ENCODE measurements at places on chromosomes 3 and 15. TPM values are rescaled to one million over a fixed set of nuclear protein-coding genes. Genes with fewer than 3 reads are reported as not detected.

GRCh38 chr3:168124291-168124690, 28.6 kb upstream of the GOLIM4 start:
- no peak for DNase-seq

DNA sequence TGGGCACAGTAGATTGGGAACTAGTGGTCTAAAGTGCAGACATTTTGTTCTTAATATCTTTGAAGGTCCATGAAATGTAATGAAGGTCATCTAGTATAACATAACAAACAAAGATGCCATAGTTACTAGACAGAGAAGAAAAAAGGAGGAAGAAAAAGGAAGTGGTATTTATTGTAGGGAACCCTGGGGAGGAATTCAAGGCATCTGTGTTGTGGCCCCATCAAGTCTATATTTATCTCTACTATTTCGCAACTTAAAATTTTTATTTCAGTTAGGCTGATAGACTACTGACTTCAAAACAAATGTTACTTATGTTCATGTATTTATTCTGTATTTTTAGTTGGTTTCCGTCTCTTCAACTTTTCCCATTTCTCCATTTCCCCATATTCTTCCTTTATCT, 48.9 kb upstream of the ZDHHC23 start:
- no peak for DNase-seq

DNA sequence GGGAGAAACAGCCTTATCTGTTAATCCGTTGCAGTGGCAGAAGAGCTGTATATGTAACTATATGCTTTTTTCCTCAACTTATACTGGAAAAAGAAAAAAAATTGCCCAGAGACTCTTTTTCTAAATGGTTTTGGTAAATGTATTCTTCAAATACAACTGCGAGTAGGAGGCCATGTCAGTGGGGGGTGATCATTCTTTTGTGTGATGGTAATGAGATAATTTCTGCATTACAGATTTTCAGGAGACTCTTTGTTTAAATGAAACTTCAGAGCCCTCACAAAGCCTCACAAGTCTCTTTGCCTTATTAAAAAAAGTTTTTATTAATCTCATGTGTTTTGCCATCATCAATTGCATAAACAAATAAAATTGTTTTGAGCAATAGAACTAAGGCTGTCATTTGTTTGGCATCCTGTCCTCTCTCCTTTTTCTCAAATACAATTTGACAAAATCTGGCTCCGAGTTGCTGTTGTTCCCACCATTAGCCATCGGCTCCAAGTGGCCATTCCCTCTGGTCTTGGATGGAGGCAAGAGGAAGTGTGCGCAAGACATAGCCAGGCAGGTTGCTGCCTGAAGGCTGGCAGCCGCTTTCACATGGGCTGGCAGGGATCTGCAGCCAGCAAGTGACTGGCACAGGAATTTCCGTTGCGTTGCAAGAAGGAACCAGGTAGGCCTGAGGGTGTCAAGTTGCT, 116.7 kb downstream of the FNDC3B start:
- no peak for DNase-seq

- DNase-seq = no peak
Observed at GRCh38 chr15:25426896-25427610, 11.8 kb downstream of the UBE3A start.

DNA sequence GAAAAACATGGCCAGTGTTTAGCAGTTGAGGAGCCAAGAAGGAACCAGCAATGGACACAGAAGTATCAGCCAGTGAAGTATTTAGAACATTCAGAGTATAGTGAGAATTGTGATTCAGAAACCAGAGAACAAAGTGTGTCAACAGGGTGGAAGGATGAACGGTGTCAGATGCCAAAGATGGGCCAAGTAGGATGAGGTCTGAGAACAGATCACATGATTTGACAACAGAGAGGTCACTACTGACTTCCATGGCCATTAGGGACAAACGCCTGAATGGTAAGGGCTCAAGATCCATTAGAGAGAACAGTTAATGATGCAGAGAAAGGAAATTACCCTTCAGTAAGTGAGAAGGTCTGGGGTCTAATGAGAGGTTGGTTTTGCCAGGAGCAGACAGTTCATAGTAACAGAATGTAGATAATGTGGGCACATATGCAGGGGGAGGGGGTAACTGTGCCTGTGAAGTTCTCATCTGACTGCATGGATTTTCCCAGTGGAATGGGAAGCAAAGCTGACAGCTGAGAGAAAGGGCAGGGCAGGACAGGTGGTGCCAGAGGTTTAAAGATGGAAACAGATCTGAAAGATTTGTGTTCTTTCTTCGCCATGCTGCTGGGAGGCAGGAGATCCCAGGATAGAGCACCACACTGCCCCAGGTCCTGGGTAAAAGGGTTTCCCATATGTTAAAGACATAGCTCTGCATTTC, 4.8 kb upstream of the ACAD9 start:
- no peak for DNase-seq

Gene SPATA12
- polyA plus RNA-seq = not detected

GRCh38 chr15:90550919-90551318, 21.2 kb downstream of the CRTC3 start:
- no peak for DNase-seq

Gene DUOX2
- polyA plus RNA-seq = not detected

GRCh38 chr3:64072126-64072525, 48.8 kb upstream of the PSMD6 start:
- no peak for DNase-seq

DNA sequence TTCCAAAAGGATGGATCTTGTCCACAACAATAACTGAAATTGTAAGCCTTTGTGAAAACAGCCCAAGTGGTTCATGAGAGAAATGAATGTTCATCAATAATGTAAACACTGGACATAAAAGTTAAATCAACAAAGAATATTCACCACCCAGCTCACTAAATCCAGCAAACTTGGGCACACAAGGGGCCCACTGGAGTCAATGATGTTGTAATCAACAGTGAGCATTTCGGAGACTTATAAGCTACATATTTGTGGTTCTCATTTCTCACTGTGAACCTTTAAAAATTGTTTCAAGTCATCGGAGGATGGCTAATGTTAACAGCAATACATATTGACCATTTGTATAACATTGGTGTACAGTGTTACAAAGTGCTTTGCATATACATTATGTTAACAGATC, 63.1 kb downstream of the VGLL4 start:
- no peak for DNase-seq

DNA sequence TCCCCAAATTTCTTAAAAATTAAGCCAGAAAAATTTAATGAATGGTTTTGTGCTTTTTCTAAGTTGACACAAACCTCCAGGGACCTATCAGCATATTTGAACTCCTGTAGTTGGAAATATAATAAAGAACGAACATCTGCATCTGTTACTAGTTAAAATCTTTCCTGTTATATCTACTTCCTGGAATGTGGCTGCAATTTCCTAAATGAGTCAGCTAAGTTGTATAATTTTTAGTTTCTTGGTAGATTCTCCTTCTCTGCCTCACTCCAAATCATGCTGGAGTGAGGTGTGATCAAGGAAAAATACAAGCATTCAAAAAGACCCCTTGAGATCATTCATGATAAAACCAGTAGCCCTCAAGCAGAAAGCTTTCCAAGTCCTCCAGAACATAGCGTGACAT, 106.2 kb upstream of the MCTP2 start:
- peak; percentile 38 for DNase-seq

DNA sequence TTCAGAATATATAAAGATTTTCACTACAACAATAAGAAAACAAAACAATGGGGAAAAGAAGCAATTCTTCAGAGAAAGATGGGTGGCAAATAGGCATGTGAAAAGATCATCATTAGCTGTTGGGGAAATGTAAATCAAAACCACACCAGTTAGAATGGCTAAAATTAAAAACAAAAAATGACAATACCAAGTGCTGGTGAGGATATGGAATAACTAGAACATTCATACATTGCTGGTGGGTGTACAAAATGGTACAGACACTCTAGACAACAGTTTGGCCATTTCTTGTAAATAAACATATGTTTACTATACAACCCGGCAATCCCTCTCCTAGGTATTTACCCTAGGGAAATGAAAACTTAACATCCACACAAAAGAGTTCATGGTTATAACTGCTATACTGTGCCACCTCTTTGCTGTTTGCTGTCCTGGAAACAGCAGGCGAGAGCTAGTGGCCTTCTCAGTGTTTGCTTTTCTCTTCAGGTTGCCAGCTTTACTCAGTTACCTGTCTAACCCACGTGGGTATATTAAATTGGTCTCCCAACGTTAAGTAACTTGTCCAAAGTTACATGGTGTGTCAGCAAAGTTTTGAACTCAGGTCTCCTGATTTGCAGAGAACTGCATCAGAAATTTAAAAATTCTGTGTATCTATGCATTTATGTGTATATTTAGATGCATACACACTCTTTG, 4.6 kb upstream of the NIT2 start:
- DNase-seq = no peak

DNA sequence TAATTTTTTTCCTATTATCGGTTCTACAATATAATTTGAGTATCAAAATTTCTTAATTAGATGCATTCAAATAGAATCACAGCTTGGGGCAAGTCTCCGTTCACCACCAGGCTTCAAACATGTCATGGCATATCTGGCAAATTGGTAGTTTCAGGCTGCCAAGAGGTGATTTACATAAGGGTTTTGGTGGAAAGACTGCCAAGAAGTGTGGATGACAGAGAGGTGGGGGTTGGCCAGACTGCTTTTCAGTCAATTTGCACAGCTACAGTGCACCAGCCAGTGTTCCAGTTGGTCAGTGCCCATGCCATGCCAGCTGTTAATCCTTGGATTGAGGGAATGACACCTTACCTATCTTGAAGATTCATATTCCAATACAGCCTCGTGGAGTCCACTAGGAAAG, 8.4 kb upstream of the GSK3B start:
- no peak for DNase-seq

DNA sequence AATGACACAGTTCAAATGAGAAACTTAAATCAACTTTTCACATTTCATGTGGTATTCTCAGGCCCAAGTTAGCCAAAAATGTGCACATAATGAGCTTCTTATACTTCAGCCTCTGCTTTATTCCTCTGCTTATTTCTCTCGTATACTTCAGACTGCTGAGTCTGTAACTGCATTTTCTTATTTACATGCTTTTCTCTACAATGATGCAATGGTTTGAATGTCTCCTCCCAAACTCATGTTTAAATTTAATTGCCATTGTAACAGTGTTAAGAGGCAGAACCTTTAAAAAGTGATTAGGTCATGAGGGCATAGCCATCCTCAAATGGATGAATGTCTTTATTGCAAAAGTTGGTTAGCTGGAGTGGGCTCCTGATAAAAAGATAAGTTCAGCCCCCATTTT, 184.2 kb downstream of the SUCLG2 start:
- no peak for DNase-seq

GRCh38 chr15:66982816-66983215, 82.6 kb upstream of the SMAD3 start:
- no peak for DNase-seq

Gene IL16
- 3.8 TPM for polyA plus RNA-seq

DNA sequence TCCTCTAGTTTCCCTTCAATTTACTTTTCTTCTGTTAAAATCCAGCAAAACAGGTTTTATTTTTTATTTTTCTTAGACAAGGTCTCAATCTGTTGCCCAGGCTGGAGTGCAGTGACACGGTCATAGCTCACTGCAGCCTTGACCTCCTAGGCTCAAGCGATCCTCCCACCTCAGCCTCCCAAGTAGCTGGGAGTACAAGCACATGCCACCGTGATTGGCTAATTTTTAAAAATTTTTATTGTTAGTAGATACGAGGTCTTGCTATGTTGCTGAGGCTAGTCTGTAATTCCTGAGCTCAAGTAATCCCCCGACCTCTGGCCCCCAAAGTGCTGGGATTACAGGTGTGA, 41.6 kb downstream of the ILDR1 start:
- no peak for DNase-seq

DNA sequence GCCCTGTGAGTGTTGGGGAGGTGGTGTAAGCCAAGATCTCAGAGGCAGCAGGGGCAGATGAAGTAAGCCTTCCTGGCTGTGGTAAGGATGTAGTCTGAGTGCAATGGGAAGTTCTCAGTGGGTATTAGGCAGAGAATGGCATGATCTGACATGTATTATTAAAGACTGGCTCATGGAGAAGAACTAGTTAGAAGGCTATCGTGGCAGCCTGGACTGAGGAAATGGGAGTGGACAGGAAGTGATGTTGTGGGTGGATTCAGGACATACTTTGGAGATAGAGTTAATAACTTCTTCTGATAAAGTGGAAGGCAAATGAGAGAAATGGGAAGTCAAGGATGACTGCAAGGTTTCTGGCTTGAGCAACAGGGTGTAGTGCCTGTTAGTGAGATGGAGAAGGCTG, 250.9 kb upstream of the CFAP20DC start:
- DNase-seq = no peak

Gene IL17RE
- 2.0 TPM for polyA plus RNA-seq

GRCh38 chr15:70264738-70265465, 167.2 kb upstream of the TLE3 start:
- DNase-seq = no peak

GRCh38 chr3:150106740-150107428, 136.2 kb upstream of the PFN2 start:
- DNase-seq = peak; percentile 78

DNA sequence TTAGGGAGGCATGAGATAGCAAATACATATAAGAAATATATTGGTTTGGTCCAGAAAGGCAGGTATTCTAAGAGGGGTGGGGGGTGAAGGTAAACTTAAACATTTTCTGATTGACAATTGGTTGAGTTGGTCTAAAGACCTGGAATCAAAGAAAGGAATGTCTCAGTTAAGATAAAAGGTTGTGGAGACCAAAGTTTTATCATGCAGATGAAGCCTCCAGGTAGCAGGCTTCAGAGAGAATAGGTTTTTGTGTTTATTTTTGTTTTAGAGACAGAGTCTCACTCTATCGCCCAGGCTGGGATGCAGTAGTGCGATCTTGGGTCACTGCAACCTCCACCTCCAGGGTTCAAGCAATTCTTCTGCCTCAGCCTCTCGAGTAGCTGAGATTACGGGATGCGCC, 80.5 kb downstream of the NPAP1 start:
- no peak for DNase-seq

Gene PLCL2
- 0.77 TPM for polyA plus RNA-seq

Gene TERC
- polyA plus RNA-seq = not detected

DNA sequence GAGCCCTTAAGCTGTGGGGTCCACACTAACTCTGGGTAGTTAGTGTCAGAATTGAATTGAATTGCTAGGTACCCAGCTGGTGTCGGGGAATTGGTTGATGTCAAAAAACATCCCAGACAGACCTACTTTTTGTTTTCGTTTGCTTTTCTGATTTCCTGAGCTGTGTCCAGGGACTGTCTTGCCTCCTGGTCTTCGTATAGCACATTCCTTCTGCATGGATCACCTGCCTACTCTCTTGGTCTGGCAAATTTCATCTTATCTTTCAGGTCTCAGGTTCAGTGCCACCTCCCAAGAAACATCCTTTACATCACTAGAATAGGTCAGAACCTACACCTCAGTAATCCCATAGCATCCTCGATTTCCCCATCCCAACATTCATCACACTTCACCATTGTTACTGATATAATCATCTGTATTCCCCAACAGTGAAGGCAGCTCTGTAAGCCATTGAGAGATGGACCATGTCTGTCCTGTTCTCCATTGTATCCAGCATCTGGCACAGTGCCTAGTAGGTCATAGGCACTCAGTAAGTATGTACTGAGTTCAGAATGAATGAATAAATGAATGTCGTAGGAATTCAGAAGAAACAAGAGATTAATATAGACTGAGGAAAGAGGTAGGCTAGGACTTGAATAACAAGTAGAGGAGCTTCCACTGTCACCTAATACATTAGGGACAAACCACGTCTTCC, 81.2 kb downstream of the ANP32A start:
- DNase-seq = no peak

Gene ITIH4
- 0.63 TPM for polyA plus RNA-seq

Gene CD96
- 0.41 TPM for polyA plus RNA-seq

GRCh38 chr3:18250991-18251390, 174.1 kb downstream of the SATB1 start:
- DNase-seq = no peak
